ENCODE measurements at places on chromosomes 1 and 21.

GRCh38 chr1:246306415-246307037 lies 200.6 kb downstream of the SMYD3 start:
- no peak for DNase-seq

GRCh38 chr1:1833916-1834325 lies 55.7 kb upstream of the NADK start:
- DNase-seq, result peak; percentile 34

- DNase-seq, result no peak
Measured at GRCh38 chr1:41513383-41513735, 28.9 kb upstream of the EDN2 start.

DNA sequence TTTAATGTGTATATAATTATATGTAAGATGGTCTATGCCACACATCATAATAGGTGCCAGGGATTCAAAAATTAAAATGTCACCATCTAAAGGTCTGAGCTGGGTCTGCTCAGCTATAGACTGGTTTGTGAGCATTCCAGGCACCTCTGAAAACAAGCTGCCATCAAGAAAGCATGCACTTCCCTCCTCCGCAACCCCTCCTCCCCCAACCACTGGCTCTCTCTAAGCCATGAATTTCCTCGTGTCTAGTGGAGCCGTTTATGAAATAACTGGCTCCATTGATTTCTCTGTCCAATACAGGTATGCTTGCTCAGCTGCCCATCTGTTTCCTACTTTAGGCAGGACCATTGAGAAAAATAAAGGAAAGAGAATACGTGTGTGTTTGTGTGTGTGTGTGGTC lies 522.6 kb upstream of the PLXNA2 start:
- no peak for DNase-seq

- DNase-seq, result no peak
Measured at GRCh38 chr1:30536530-30536929, 186.9 kb downstream of the MATN1 start.

DNA sequence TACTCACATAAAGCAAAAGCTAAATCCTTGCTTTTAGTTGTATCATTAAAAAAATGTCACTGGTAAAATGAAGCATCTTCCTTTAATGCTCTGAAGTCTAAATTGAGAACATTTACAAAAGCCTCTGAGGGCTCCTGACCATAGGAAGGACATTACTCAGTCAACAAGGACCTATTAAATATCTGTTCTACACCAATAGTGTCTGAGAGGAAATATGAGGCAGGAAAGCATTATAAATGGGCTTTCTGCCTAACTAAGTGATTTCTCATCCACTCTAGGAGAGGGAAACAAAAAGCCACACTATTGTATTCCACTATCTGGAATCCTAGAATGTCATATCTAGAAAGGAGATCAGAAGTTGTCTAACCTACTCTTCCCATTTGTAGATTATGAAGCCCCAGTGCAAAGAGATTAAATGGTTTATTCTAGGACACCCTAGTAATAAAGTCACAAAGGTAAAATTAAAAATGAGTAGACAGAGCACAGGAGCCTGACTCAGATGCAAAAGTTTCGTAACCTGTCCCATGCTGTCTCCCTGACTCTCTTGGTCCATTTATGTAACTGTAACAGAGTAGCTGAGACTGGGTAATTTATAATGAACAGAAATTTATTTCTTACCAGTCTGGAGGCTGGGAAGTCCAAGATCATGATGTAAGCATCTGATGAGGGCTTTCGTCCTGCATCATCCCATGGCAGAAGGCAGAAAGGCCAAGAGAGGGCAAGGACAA lies 17.6 kb downstream of the RGS1 start:
- DNase-seq, result no peak

DNA sequence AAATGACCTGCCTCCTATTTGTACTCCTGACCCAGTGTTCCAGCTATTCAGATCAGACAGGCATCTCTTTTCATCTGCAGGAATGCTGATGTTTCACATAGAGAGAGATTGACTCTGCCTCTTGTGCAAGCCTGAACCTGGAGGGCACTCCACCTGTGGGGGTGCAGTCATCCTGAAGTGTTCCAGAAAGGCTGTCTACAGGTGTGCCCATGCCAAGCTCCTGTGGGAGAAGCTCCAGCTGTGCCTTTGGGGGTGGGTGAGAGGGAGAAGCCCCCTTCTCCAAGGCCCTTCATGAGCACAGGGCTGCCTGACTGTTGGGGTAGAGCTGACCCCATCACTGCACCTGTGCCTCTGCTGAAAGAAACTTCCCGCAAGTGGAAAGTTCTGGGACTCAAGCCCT lies 22.8 kb downstream of the IFI44 start:
- DNase-seq, result no peak

- no peak for DNase-seq
Measured at GRCh38 chr1:90717356-90717664, 208 bp upstream of the BARHL2 start.

DNA sequence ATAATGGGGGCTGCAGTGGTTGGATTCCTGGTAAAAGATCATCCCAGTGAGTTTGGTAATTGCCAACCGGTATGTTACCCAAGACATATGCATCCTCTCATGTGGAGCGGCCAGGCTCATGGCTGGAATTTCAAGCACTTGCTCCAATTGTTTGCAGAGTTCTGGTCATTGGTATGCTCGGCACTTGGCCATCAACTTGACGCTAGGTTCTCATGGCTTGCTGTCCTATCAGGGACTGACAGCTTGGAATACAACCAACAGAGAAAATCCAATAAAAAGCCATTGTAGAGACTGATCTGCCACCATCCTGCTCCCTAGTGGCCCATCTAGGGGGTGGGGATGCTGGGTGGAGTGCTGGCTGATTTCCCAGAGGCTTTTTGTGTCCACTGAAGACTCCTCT lies 120.9 kb downstream of the EDEM3 start:
- DNase-seq, result no peak

DNA sequence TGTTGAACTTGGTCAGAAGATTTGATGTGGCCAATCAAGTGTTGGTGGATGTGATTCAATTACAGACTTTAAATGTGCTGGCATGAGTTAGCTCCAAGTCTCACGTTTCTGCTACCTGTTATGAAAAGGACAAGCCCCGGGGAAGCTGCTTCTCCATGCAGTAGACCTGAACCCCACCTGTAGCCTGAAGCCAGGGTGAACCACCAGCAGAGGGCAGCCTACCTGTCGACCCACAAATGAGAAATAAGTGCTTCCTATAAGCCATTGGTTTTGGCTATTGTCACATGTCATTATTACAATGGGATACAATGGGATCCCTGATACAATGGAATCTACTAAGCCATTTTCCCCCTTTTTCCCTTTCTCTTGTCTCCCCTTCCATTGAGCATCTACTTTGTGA lies 230.2 kb downstream of the PRDM2 start:
- DNase-seq, result no peak

DNA sequence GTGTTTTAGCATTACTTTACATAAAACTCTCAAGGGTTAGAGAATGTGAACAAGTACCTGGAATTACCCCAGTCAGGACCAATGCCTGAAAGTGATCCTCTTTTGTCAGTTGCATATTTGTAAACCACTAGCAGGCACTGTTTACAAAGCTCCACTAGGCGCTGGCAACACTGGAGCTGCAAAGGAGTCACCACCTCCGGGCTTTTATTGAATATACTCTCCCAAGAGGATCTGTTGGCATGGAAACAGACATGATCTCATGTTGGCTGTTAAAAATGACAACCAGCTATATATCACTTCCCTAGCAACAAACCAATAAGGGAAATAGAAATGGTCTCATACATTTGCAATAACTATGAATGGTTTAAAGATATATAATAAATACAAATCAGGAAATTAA lies 116.0 kb downstream of the TTLL7 start:
- DNase-seq, result peak; percentile 20

DNA sequence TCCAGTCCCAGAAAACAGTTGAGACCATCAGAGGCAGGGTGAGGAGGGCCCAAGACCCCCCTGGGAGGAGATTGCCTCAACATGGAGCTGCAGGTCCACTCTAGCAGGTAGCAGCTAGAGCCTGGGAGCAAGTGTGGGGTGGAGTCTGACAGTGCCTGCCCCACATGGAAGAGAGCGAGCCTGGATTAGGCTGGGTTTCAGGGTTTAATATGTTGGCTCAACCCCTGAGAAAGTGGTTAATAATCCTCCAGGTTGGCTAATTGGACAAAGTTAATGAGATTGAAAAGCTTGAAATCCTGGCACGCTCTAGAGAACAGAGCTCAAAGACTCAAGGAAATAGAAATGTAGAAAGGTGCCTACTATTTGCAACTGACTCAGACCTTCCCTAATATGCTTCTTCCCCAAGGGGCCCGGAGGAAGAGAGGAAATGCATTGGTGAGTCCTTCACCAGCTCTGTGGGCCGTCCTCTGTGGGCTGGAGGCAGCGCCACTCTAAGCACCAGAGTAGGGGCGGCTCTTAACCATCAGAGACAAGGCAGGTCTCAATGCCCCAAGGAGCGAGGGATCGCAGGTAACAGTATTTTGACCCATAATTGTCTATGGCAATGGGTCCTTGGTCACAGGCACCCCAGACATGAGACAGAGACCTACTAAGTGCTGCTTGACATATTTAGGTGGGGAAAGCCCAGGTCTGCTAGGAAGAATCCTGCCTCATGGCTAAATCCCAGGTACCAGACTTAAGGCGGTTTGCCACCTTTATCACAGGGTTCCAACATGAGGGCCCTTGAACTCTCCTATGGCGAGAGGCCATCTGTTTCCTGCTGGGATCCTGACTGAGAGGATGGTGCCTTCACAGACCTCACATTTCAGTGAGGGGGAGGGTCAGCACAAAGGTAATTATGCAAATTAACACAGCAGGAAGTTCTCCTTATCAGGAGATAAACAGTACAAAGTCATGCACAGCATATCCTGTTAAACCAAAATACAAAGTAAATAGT lies 33.8 kb downstream of the RSPH1 start:
- DNase-seq, result no peak

DNA sequence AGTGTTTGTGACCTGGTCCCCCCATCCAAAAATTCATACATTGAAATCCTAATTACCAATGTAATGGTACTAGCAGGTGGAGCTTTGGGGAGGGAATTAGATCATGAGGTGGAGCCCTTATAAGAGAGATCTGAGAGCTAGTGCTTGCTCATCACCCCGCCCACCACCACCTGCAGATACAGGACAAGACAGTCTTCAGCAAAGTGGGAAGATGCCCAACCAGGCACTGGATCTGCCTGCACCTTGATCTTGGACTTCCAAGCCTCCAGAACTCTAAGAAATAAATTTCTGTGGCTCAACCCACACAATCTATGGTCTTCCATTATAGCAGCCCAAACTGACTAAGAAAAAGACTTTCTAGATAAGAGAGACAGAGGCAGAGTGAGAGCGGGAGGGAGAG lies 343.4 kb downstream of the LRRIQ3 start:
- DNase-seq, result no peak

DNA sequence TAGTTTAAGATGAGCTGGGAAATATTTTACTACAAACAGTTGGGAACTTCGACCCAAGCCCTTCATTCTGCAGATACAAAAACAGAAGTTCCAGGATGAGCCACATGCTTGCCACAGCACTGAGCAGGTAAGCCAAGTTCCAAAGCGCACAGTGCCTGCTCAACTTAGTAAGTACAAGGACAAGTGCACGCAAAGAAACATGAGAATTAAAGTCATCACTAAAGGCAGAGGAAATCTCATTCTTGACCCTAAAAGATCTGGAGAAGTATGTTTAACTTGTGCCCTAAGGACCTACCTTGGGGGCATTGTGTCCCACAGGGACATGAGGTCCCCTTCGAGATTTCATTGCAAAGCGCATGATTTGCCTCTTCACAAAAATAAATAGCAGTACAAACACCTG lies 1.2 kb upstream of the UBAP2L start:
- no peak for DNase-seq

Data from femur (tissue), 1 donor.